ENCODE measurements at places on chromosomes 6 and 20.

- DNase-seq: no peak
Measured at GRCh38 chr6:17042422-17043147, 59.3 kb upstream of the STMND1 start.

GRCh38 chr6:55576811-55577210, 2.2 kb downstream of the HMGCLL1 start:
- no peak for DNase-seq

DNA sequence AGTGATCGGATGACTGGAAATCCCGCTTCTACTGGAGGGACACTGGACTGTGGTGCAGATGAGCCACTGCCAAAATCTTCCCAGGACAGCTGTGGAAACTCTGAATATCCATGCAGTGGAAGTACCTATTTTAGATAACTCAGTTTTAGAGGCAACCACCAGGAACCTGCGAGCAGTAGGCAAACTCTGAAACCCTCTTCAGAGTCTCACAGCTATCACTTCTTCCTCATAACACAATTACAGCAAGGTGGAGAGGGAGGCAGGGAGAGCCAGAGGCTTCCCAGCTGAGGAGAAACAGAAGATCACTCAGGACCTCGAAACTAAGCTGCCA, 322.8 kb upstream of the NT5E start:
- DNase-seq: no peak

DNA sequence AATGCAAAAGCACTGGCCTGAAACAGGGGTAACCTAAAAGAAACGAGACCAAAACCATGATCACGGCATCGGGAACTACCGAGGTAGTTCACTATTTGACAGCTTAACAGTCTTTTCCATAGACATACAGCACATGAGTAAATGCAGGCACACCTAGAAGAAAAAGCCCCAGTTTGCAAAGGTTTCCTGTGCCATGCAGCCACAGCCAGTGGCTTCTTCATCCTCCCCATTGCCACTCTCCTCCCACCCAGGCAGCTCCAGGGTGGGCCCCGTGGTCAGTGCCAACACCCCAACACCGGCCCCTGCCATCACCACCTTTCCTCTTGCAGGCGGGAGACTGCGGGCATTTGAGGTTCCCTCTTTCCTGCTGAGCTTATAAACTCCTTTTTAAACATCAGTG, 115.4 kb downstream of the SLC23A2 start:
- DNase-seq: no peak

- no peak for DNase-seq
Measured at GRCh38 chr6:2244261-2245102, 923 bp downstream of the GMDS start.

- no peak for DNase-seq
Measured at GRCh38 chr20:58710481-58711265, 18.1 kb downstream of the NPEPL1 start.

- no peak for DNase-seq
Measured at GRCh38 chr6:117469356-117469755, 13.1 kb upstream of the DCBLD1 start.

- DNase-seq: no peak
Measured at GRCh38 chr6:142374091-142374770, 72.4 kb downstream of the ADGRG6 start.

- no peak for DNase-seq
Measured at GRCh38 chr6:83313882-83314281, 117.0 kb downstream of the ME1 start.

DNA sequence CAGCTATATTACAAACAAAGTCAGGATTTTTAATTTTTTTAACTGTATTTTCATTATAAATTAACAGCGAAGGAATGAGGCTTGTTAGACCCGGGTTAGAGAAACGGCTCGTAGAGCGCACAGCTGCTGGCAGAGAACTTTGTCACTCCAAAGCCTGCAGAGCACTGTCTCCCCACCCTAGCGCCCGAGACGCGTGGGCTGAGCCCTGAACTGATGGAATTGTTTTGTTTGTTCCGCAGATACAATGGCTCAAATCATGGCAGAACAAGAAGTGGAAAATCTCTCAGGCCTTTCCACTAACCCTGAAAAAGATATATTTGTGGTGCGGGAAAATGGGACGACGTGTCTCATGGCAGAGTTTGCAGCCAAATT, 810 bp downstream of the LAMP5 start:
- DNase-seq: no peak

DNA sequence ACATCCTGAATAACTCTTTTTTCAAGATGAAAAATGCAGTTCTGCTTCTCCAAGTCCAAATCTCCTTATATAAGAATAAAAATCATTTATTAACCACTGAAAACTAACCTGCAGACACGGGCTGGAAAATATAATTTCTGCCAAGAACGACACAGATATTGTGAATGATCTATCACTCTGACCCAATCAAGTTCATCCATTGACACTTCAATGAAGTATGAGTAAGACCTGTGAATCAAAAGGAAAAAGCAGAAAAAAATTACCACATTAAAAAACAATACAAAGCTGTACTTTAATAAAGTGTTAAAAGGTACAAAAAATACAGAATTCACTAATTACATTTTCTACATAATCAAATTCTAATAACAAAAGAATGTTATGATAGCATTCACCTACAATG, 62.2 kb downstream of the BTBD9 start:
- DNase-seq: no peak

- no peak for DNase-seq
Measured at GRCh38 chr6:113587078-113587699, 270.0 kb upstream of the MARCKS start.

DNA sequence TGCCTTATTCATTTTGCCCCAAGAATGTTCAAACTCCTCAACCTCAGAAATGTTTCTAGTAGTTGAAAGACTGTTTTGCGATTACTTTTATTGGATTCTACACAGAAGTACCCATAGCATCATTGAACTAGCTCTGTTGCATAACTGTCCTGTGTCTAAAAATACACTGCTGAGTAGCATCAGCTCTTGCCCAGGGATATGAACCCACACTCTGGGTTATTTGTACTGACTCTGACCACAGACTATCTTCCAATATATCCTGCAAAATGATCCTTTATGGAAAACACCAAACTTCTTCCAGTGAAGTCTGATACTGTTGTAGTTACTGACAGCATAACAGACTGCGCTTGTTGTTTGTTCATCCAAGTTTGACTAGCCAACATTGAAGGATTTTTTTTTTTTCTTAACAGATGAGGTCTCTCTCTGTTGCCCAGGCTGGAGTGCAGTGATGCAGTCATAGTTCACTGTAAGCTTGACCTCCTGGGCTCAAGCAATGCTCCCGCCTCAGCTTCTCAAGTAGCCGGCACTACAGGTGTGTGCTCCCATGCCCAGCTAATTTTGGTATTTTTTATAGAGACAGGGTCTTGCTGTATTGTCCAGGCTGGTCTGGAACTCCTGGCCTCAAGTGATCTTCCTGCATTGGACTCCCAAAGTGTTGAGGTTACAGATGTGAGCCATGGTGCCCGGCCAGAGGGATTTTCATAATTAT, 49.9 kb downstream of the TULP4 start:
- DNase-seq: no peak

DNA sequence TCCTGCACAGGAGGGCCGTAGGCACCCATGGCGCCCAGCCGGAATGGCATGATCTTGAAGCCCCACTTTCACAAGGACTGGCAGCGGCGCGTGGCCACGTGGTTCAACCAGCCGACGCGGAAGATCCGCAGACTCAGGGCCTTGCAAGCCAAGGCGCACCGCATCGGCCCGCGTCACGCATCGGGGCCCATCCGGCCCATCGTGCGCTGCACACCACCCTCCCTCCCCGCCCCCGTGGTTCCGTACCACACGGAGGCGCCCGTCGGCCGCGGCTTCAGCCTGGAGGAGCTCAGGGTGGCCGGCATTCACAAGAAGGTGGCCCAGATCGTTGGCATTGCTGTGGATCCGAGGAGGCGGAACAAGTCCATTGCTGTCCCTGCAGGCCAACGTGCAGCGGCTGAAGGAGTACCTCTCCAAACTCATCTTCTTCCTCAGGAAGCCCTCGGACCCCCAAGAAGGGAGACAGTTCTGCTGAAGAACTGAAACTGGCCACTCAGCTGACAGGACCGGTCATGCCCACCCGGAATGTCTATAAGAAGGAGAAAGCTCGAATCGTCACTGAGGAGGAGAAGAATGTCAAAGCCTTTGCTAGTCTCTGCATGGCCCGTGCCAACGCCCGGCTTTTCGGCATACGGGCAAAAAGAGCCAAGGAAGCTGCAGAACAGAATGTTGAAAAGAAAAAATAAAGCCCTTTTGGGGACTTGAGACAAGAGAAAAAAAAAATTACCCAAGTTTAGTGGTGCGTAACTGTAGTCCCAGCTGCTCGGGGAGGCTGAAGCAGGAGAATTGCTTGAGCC, 9.9 kb upstream of the NCOA5 start:
- no peak for DNase-seq

DNA sequence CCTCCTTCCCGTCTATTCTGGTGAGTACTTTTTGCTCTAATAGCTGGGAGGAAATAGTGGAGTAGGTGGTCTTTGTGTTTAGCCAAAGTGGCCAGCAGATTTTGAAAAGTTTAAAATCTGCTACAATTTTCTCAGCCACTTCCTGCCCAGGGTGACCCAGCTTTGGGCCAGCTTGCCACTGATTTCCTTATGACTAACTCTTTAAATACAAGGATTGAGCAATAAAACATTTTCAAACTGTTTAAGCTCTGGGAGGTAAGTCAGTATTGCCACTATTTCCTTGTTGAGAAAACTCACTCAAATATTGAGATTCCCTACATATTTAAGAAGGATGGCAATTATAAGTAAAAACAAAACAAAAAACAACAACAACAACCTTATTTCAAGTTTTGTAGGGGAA, 54.5 kb downstream of the TRMT11 start:
- DNase-seq: no peak

DNA sequence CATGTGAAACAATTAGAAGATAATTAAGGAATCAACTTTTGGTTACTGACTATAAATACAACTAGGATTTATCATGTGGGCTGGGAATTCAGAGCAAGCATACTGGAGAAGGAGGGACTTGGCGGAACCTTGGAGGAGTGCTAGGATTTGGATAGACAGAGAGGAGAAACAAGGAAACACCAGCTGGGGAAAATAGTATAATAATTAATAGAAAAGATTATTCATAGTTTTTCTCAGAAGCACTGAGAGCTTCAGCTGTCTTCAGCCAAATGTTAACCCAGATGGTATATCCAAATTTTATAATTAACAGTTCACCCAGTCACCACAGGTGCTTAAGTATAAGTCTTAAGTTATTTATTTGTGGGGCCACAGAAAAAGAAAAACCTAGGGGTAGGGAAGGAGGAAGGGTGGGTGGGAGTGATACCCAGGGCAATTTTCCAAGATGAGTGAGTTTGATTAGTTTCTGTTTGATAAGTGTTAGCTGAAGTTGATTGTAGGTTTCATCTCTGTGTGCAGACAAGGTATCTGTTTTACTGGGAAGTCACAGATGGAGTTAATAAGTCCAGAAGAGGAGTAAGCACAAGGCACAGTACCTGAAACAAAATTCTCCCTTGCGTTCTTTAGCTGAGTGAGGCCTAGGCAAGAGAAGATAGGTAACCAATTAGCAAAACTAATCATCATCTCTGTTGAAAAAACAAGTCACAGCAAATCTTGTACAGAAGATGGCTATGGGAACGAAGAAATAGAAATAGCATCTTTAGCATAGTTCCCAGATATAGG, 175.5 kb downstream of the TFAP2B start:
- DNase-seq: no peak

- DNase-seq: no peak
Measured at GRCh38 chr20:35729283-35729807, 12.7 kb downstream of the RBM39 start.

DNA sequence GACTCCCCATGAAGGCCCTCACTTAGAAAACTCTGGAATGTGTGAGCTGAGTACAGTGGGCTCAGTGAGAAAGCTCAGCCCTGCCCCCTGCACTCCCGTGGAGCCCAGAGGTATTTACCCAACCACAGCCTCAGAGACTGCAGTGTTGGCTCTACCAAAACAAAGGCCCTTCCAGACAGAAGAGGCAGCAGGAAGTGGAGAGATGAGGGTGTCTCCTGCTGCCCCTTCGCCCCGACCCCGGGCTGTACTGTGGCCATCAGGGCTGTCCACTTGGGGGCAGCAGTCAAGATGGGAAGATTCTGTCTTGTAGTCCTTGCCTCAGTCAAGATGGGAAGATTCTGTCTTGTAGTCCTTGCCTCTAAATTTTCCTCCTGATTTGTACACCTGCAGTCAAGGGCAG, 341.3 kb downstream of the TAF4 start:
- DNase-seq: no peak

DNA sequence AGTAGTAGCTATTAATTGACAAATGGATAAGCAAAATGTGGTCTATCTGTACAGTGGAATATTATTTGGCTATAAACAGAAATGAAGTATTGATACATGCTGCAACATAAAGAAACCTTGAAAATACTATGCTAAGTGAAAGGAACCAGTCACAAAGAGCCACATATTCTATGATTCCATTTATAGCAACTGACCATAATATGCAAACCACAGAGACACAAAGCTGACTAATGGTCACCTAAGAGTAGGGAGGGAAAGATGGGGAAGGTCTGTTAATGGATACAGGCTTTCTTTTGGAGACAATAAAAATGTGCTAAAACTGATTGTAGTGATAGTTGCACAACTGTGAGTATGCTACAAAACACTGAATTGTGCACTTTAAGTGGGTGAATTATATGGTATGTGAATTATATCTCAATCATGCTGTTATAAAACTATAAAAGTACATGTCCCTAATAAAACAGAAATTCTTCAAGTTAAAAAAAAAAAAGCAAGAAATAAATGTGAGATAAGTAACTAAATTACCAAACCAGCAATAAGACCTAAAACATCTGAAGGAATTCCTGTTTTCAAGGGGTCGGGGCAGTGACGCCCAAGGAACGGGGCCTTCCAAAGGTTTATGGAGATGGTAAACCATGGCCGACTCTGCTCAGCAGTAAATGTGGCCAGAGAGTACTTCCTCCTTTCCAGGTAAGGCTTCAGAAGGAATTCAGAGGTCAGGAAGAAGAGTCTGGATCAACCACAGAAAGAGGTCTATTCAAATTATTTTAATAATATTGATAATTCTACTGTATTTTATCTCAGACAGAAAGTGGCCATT, 75.4 kb downstream of the ARHGAP18 start:
- DNase-seq: no peak

- no peak for DNase-seq
Measured at GRCh38 chr6:33318426-33319073, 1.0 kb upstream of the ZBTB22 start.

GRCh38 chr6:33082702-33083101, 6.9 kb downstream of the HLA-DPB1 start:
- no peak for DNase-seq

GRCh38 chr20:52494244-52494643, 302.7 kb upstream of the ZFP64 start:
- DNase-seq: no peak

GRCh38 chr6:150452428-150453243, 83.8 kb downstream of the IYD start:
- DNase-seq: no peak

DNA sequence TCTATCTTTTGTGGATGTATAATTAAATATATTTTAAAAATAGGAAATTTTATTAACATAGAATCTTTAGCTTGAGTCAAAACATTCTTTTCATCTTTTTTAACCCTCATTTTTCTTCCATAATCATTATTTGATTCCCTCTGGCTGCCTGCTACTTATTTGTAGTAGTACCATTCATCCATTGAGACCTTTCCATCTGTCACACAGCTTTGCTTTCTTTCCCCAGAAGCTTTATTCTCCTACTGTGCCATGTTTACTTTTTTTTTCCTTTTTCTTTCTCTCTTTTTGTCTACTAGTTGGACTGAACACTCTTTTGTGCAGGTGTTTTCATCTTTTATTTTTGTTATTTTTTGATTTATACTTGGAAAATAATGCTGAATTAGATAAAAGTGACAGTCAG, 522.6 kb upstream of the MMS22L start:
- DNase-seq: no peak

GRCh38 chr6:45445749-45446549, 68.2 kb upstream of the SUPT3H start:
- DNase-seq: peak; percentile 23

GRCh38 chr6:158266131-158266530, 46.1 kb upstream of the TULP4 start:
- no peak for DNase-seq

All from NCI-H1694 treated with DMSO at 0.1 percent for 48 hours (cell line).